ENCODE measurements at places on chromosomes 7 and 10. TPM values are rescaled to one million over a fixed set of nuclear protein-coding genes. Genes with fewer than 3 reads are reported as not detected.

DNA sequence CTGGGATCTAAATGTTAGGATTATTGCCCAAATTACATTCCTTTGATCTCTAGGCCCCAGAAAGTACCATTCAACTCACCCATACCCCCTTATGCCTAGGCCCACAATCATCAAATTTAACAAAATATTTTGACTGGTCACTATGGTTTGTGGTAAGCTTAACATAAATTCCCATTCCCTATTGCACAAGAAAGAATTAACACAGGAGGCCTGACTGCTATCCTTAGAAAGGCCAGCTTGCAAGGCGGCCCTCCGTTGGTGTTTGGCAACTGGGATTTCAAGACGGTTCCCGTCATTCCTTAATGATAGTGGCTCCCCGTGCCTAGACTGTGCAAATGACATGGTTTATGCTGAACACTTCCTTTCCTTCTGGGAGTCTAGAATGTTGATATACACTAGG is 29.6 kb downstream of the ARHGAP21 start:
- DNase-seq, result no peak

DNA sequence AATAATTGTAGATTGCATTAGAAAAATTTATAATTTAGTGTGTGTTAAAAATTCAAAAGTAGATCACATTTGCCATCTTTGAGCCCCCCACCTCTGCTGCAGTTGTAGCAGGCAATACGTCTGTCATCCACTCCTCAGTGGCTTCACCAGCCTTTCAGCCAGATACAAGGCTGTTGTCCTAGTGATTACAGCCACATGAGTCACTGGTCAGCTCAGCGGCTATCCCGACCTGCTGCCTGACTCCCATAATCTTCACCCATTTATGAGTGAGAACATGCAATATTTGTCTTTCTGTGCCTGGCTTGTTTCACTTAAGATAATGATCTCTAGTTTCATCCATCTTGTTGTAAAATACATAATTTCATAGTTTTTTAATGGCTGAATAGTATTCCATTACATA is 9.2 kb downstream of the OR2A5 start:
- DNase-seq, result no peak

GRCh38 chr7:21355406-21355874 is 72.4 kb upstream of the SP4 start:
- DNase-seq, result no peak

GRCh38 chr7:45918556-45918955 is 2.5 kb downstream of the IGFBP3 start:
- DNase-seq, result no peak

GRCh38 chr10:22704942-22705341 is 9.4 kb downstream of the PIP4K2A start:
- DNase-seq, result no peak

DNA sequence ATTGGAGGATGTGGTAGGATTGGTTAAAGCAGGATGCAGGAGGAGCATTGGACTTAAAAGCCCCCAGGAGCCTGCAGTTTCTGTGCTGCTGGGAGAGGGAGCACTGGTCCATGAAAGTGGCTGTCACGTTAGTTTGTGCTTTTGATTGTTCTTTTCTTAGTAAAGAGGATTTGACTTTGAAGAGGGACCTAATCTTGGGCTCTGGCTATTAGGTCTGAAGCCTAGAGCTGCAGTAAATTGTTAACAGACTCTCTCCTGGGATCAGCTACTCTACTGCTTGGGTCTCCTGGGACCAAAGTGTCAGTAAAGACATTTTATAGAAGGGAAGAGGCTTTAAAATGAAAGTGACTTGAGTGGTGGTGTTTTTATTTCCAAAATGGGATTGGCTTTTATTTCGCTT is 3.7 kb downstream of the ZFYVE27 start:
- no peak for DNase-seq

- peak; percentile 38 for DNase-seq
These were observed 535 bp downstream of the BTRC start for GRCh38 chr10:101354328-101355071.

GRCh38 chr7:156064971-156065386 is 252.7 kb upstream of the SHH start:
- DNase-seq, result peak; percentile 53

- no peak for DNase-seq
These were observed 54.4 kb downstream of the EBF3 start for GRCh38 chr10:129909531-129910256.

- no peak for DNase-seq
These were observed 30.3 kb upstream of the ATXN7L1 start for GRCh38 chr7:105906695-105907094.

The CEP55 gene
- polyA plus RNA-seq, result 6.8 TPM

The ITIH5 gene
- polyA plus RNA-seq, result 6.8 TPM
